ENCODE measurements at places on chromosomes 7 and 10.

DNA sequence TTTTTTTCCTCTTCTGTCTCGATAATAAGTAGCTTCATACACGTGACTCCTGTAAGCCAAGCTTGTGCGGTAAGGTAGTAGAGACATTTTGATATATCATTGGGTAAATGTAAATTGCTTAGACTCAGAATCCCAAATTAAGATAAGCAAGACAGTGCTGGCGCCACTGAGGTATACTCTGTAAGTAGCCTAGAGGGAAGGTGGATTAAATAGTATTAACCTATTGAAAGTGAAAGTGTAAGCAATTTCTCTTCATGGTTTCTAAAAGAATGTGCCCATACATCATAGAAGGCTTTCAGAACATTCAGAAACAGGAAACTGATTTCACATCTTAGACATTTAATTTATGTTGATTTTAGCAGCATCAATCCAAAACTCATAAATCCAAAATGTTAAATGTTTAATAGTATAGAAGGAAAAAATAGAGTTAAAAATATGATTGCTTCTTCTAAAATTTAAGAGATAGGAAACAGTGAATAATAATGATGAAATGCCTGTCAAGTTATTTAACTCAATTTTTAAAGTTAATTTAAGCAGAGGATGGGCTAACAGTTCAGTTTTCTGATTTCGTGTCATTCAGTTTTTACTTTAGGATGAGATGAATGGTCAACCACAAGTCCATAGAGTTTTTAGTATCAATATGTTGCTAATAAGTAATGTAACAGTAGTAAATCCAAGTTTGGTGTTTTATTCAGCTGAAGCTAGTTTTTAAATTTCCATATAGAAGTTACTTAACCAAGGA lies 36.8 kb downstream of the LRRC72 start:
- DNase-seq, result no peak

DNA sequence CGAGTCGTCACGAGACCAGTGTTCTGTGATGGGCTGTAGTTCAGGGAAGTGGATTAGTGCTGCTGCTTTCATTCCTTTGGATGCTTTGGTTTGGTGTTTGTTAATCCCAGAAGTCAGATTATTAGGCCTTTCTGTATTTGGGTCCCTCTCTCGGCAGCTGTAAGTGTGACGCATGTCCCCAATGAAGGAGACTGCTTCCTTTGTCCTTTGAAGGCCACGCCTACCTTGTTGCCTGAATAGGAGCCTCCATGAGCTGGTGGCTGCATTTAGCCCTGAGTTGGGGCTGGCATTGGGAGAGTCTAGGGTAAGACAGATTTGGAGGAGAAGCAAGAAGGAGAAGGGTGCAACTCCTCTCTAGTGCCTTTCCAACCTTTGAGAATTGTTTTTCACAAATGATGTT lies 34.5 kb downstream of the DOCK1 start:
- no peak for DNase-seq

DNA sequence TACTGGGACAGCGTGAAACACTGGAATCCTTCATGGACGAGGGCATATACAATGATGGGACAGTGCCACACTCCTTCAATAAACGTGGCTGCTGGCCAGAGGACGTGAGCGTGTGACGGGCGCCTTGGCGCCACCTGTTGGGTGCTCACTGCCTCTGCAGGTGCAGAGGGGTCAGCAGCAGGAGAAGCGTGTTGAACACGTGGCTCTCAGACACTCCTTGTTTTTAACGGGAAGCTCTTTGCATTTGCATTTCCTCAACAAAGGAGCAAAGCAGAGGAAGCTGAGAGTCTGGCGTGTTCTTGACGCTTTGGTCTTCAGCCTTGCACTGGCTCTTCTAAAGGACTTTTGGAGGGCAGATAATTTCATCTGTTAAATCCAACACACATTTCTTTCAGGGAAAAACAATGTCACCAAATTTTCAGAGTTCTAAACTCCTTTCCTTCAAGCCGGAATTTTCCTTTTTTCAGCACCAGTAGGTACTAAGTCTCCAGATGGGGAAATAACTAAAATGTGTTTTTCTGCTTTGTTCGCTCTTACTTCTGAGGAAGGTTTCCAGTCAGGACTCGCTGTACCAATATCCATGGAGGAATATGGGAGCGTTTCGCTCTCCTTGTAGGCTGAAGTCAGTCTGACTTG lies 2.9 kb upstream of the GET4 start:
- peak; percentile 75 for DNase-seq

- peak; percentile 41 for DNase-seq
These were observed at the start of gene NUDT13 for GRCh38 chr10:73110345-73110849. TSS of gene NUDT13 (plus strand) at chr10:73110455. CDS start at chr10:73114366, 3,911 bp downstream.

DNA sequence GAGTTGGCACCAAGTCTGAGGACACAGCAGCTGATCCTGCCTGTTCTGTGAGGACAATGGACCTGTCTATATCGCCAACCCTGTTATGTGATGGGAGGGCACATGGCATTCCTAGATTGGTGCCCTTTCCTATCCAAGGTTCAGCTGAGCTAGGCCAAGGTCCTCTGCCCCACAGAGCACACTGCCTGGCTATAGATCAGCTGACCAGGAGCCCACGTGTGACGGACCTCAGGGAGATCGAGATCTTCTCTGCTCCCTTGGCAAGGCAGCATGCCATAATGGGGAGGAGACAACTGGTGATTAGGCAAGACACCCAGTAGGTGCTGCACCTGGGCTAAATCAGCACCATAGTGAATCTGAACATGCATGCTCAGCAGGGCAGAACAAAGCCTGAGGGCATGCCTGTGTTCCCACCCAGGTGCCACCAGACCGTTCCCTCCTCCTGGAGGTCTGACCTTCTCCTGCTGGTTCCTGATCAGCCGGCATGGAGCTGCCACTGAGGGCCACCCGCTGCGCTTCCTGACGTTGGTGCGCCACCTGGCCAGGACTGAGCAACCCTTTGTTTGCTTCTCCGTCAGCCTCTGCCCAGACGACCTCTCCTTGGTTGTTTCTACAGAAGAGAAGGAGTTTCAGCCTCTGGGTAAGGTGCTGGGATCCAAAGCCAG lies 93.7 kb downstream of the WDFY4 start:
- no peak for DNase-seq

DNA sequence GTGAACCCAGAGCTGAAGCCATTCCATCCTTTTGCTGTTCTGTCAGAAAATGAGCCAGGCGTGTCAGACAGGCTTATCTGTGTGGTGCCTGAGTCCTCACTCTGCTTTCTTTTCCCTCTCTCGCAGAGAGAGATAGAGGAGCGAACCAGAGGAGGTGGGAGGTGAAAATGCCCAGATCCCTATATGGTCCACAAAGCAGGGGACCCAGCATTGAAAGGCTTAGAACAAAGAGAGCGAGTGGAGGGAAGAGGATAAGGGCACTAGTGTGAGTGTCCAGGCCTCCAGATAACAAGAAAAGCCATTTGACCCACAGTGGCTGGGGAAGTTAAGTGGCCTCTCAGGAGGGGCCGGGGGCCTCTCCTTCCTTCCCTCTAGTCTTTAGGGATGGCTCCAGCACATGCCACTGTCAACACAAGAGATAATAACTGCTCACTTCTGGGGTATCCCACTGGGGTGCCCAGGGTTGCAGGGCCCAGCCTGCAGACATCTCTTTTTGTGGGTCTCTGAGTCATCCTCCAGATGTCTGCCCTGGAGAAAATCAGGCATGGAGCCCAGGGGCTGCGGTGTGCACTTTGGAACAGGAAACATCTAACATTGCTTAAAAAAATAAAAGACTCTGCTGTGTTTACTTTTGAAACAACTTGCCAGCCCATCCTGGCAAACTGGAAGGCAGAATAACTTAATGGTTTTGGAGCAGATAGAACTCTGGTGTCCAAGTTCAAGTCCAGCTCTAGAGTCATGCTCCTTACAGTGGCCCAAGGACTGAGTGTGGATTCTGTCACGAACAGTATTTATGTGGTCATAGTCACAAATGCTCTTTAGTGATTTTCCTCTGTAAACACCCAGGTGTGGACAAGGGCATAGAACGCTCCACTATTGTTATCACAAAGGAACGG lies 189.5 kb downstream of the CXCL12 start:
- DNase-seq, result no peak

- DNase-seq, result no peak
These were observed 787.0 kb upstream of the C7orf33 start for GRCh38 chr7:147803606-147804005.

DNA sequence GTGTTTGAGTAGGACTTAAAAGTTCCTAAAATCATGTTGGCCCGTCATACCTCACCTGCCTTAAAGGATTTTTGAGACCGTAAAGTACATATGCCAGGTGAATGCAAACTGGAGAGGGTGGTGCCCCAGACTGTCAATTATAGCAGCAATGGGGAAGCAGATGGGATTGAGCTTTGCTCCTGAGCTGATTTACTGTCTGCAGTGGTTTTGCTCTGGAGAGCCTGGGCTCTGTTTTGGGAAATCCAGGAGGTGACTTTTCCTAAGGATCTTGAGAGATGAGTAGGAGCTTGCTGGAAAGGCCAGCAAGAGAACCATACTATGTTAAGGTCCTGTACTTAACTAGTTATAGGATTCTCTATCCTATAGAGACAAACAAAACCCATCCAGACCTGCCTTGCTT lies 43.0 kb downstream of the COL13A1 start:
- no peak for DNase-seq

DNA sequence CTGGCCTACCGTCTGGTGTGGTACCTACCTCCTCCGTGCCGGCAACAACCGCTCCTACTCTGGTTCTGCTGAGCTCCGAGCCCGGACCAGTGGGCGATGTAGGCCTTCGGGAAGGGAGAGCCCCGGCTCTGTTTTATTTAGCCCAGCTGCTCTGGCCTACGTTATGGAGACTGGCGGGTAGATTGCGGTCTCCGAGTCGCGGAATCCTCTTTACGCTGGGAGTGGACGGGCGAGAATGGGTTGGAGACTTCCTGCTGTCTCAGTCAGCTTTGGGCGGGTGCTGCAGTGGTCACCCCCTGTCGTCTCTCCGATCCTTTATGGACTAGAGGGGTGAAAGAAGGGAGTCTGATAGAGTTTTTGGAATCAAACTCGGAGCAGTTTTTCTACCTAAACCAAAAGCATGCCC lies 406 bp downstream of the CBLL1 start:
- DNase-seq, result no peak

Data from stimulated activated naive CD8-positive, alpha-beta T cell treated with anti-CD3 and anti-CD28 coated beads, Interleukin-15, Interleukin-2, amounts not matched to agents 100 U/mL and 50 U/mL, for 24 hours (primary cell).